ENCODE measurements at places on chromosomes 6 and 20.

GRCh38 chr6:132316970-132317369 is 84.3 kb downstream of the MOXD1 start:
- DNase-seq: no peak

- DNase-seq: no peak
These were observed 16.7 kb downstream of the BTN2A1 start for GRCh38 chr6:26474439-26474881.

- no peak for DNase-seq
These were observed 1.1 kb upstream of the GRM4 start for GRCh38 chr6:34146801-34147592.

DNA sequence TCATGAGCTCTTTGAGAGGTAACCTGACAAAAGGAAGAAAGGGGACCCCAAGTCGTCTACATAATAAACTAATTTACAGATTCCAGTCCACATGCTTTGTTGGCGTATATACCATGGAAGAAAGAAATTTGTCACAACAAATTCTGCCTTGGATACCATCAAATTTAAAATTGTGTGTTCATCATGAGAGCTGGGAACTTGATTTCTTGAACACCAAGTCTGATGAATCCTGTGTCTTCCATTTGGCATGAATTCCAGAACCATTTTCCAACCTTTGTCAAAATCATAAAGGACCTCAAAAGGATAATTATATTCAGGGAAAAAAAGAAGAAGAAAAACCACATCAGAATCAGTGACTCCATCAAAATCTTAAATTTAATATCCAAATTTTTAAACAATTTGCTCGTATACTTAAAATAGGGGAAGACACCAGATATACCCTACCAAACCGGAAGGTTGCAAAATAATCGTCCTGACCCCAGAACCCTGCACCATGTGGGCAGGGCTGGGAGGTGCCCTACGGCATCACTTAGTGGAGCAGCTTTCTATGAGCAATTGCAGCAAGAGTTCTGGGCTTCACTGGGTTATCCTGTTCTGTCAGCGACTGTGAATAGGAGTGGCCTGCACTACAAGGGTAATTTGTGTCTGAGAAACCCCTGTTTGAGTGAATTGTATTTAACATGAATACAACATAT is 74.1 kb upstream of the INSM1 start:
- no peak for DNase-seq

GRCh38 chr6:37960139-37960935 is 140.8 kb downstream of the ZFAND3 start:
- no peak for DNase-seq

GRCh38 chr20:17501701-17502100 is 29.5 kb downstream of the BFSP1 start:
- DNase-seq: no peak

GRCh38 chr6:138722425-138723371 is 50.9 kb upstream of the CCDC28A start:
- peak; percentile 10 for DNase-seq

DNA sequence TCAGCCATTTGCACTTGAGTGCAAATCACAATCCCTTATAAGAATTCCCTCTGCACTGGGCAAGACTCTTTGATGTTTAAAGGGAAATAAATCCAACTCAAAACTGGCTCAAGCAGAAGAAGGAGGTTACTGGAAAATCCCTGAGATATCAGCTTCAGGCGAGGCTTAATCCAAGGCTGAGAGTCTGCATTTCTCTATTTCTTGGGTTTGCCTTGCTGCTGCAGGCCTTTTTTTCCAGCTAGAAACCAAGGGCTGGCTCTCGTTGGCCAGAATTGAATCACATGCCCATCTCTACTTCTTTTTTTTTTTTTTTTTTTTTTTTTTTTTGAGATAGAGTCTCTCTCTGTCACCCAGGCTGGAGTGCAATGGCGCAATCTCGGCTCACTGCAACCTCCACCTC is 11.7 kb downstream of the HCK start:
- no peak for DNase-seq

- no peak for DNase-seq
These were observed 56.8 kb downstream of the PRDM1 start for GRCh38 chr6:106142876-106143431.

GRCh38 chr20:32483351-32484224 is 101.5 kb downstream of the NOL4L start:
- DNase-seq: peak; percentile 86

GRCh38 chr20:44041001-44041400 is 126.3 kb downstream of the TOX2 start:
- no peak for DNase-seq

DNA sequence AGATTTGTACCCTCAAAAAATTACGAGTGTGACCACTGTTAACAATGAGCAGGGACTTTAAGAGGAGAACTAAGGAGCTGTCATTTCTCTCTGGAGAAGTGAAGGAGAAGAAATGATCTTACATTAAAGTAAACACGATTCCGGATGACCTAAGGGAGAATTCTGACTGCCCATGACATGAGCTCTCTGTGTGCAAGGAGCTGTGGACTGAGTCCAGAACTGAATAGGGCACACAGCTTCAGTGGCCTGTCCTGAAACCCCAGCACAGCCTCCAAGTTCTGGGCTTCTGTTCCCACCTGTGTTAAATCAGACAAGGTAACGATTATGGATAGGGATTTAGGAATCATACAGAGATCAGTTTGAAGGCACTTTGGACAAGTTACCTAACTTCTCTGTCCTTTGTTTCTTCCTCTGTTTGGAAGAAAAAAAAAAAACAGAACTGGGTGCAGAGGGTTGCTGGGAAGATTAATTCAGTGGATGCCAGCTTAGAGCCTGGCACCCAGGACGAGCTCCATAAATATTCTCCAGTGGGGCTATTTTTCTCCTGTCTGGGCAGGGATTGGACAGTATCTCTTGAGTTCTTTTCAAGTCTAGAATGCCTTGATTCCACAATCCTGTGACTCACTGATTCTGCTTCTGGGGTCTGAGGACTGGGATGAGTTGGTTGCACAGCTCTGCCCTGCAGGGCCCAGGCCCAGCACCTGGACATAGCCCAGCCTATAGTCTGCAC is 65.7 kb downstream of the MRPL14 start:
- DNase-seq: no peak

DNA sequence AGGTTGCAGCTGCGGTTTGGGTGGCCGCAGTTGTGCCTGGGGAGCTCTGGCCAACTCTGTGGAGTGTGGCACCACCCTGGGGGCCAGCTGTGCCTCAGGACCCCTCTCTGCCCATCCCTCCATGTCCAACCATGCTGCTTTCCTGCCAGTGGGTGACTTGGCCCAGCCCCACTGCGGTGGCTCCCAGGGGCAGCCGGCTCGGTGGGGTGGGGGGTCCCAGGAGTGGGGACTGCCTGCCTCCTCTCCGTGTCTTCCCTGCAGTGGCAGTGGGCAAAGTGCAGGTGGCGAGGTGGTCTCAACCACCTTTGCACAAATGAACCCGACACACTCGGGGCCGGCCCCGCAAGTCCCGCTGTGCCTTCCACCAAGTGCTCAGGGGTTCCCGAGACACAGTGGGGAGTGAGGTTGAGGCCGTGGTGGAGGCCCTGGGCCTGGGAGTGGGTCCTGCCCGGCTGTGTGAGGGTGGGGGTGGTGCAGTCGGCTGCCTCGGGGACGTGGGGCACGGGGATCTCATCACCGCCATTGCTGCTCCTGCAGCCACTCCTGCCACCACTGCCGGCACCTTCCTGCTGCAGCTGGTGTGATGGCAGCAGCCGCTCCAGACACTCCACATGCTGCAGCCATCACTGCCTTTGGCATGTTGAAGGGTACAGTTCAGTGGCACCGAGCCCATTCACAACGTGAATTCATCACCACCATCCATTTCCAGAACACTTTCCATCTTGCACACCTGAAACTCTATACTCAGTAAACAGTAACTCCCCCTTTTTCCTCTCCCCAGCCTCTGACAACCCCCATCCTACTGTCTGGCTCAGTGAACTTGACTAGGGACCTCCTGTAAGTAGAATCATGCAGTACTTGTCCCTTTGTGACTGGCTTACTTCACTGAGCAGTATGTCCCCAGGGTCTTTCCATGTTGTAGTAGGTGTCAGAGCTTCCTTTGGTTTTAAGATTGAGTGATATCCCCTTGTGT is 10.7 kb upstream of the SLCO4A1 start:
- DNase-seq: no peak

DNA sequence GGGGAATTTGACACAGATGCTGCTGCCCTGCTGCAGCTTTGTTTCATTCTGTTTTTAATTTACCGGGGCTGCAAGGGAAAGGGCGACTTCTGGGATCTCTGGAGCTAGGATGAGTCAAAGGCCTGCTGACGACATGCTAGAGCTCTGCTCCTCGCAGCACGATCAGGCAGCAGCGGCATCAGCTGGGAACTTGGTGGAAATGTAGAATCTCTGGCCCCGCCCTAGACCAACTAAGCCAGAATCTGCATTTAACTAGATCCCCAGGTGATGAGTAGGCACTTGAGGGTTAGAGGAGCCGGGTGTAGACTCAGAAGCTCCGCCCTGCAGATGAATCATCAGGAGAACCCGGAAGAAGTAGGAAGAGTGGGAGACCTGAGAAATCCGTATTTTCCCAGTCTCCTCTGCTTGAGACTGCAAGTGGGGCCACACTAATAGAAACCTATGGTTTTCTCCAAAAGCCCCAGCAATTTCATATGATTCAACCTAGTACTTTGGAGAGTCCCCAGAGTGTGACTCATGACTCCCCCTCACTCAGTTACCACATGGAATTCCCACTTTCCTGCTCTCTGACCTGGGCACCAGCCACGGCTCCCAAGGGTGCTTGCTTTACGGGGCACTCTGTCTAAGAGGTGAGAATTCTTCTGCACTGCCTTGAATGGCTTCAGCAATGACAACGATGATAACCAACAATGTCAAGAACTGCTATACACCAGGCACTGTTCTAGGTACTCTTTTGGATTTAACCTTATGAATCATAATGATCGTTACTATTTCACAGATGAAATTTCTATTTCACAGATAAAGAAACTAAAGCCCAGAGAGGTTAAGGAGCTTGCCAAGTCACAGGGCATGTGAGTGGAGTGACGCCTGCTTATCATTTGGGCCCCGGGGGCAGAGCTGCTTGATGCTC is 18.1 kb downstream of the TUBB2B start:
- DNase-seq: peak; percentile 68

- DNase-seq: peak; percentile 72
These were observed 21.2 kb upstream of the NFATC2 start for GRCh38 chr20:51563486-51564332.

GRCh38 chr20:32116079-32116521 is 6.6 kb downstream of the TM9SF4 start:
- no peak for DNase-seq

DNA sequence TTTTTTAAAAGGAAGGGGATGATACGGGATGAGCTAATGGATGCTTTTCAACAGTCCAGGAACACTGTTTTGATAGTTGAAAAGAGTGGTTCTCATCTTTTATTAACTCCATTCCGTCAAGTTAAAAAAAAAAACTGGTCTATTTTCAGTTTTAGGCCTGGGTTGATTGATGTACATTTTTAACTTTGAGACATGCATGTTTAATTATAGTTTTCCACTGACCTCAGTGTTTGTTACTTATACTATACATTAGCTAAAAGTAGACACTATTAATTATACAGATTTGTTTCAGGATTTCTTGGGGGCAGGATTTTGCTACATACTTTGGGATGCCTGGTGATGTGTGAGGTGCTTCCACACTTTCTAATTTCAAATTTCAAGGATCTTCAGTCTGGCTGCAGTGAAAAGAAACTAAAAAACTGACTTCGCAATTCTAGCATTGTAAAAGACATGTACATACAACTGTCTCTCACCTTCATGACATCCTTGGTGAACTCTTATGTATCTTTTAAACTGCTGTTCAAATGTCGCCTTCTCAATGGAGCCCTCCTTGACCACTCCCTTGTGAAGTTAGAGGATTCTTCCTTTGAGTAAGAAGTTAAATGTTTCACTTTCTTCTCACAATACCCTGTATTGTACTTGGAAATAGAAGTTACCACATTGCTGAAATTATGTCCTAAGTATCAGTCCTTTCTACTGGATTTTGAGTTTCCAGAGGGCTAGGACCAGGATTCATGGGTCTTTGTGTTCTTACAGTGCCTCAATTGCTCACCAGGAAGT is 101.7 kb downstream of the TSHZ2 start:
- DNase-seq: no peak

DNA sequence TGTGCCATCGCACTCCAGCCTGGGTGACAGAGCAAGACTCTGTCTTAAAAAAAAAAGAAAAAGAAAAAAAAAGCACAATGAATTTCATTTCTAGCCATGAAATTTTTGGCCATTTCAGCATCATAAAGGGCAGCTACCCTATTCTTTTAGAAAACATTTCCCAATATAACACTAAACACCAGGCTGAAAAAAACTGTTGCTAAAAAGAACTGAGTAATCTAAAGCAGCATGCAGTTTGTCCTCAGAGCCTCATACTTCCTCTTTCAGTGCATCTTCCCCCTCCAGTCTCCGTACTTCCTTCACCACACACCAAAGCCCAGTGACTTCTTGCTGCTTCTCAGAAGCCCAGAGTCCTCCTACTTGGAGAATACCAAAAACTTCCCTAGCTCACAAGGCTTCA is 5.6 kb upstream of the IFNGR1 start:
- no peak for DNase-seq

GRCh38 chr6:79737172-79737571 is 106.0 kb downstream of the SH3BGRL2 start:
- peak; percentile 9 for DNase-seq

GRCh38 chr6:70424291-70424690 is 11.0 kb downstream of the FAM135A start:
- DNase-seq: no peak

DNA sequence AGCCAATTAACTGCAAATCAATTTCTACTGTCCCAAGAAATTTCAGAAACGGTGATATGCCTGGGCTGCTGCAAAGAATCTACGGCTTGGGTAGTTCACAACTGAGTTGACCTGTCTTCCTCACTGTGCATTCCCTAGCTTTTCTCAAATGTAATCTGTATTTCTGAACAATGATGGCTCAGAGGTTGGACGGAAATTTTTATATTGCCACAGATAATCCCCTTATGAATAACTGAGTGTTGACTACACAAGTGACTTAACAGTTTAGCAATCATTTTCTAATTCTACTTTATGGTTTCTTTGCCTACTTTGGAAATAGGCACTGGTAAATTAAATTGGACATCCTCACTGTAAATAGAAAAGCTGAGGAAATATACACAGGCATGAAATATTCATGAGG is 94.5 kb downstream of the ARHGAP18 start:
- no peak for DNase-seq

- DNase-seq: no peak
These were observed 235.9 kb downstream of the LY86 start for GRCh38 chr6:6824381-6824780.

DNA sequence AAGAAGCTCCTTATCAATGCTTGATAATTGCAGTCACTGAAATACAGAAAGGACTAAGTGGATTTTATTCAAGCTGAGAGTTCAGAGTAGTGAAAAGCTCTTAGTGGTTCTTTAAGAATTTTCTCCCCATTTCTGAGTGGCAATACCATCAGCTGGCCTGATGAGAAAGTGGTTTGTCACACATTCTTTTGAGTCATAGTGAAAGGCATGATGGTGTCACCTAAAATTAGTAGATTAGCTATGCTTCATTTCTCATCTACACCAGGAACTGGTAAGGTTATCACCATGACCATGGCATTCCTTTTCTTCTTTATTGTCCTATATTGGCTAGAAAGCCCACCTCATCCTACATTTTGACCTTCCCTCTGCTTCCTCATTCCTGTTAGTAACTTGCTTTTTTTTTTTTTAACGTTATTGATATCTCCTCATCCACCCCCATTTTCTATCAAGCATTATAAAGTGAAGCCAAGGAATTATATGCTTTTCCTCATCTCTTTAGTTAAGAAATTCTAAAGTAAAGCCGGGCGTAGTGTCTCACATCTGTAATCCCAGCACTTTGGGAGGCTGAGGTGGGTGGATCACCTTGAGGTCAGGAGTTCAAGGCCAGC is 67.4 kb upstream of the LOC128125822 start:
- DNase-seq: no peak

GRCh38 chr6:36743538-36744303 is 46.1 kb downstream of the RAB44 start:
- DNase-seq: peak; percentile 88

- DNase-seq: no peak
These were observed 80.7 kb downstream of the HIVEP1 start for GRCh38 chr6:12092762-12093161.

Measured in large intestine (tissue), 12 donors.